Ureter (tissue), 1 donor: ENCODE measurements at places on chromosomes 5 and 9. TPM values are rescaled to one million over a fixed set of nuclear protein-coding genes. Genes with fewer than 3 reads are reported as not detected.

NUTM2F gene
- total RNA-seq = not detected

OTP gene
- total RNA-seq = not detected

DRD1 gene
- 2.9 TPM for total RNA-seq

DDX4 gene
- not detected for total RNA-seq

PRSS3 gene
- 6.5 TPM for total RNA-seq

IRX4 gene
- total RNA-seq = not detected

ACER2 gene
- 213 TPM for total RNA-seq

TBCA gene
- total RNA-seq = 133 TPM

TNFSF15 gene
- total RNA-seq = 16.2 TPM

CCDC192 gene
- total RNA-seq = 1.2 TPM

ZBTB5 gene
- 12.6 TPM for total RNA-seq

OR4F3 gene
- total RNA-seq = not detected

GOLM1 gene
- 54.5 TPM for total RNA-seq

RAPGEF1 gene
- total RNA-seq = 64.9 TPM

AGTPBP1 gene
- total RNA-seq = 18.1 TPM

DUSP1 gene
- 84.2 TPM for total RNA-seq

GLT6D1 gene
- not detected for total RNA-seq

EQTN gene
- total RNA-seq = 0.44 TPM

GMCL2 gene
- total RNA-seq = not detected

PDE6A gene
- not detected for total RNA-seq

SLC6A19 gene
- total RNA-seq = not detected

BHMT2 gene
- total RNA-seq = 18.3 TPM

PCDHB8 gene
- total RNA-seq = 1.7 TPM

FGF10 gene
- 12.8 TPM for total RNA-seq

LCNL1 gene
- total RNA-seq = 1.7 TPM

GPRIN1 gene
- 0.13 TPM for total RNA-seq

SLC6A3 gene
- total RNA-seq = 0.57 TPM

GCNT1 gene
- total RNA-seq = 9.9 TPM

SHLD3 gene
- 2.3 TPM for total RNA-seq

DMRT3 gene
- total RNA-seq = not detected

IFNB1 gene
- not detected for total RNA-seq

ESM1 gene
- total RNA-seq = not detected

PCDHA1 gene
- total RNA-seq = not detected

PAX5 gene
- total RNA-seq = not detected

SMIM23 gene
- not detected for total RNA-seq

SLC1A1 gene
- 5.0 TPM for total RNA-seq

NPM1 gene
- total RNA-seq = 877 TPM

QSOX2 gene
- total RNA-seq = 12.8 TPM

TMEM215 gene
- total RNA-seq = not detected

EIF4EBP3 gene
- total RNA-seq = 25.9 TPM

GRM6 gene
- not detected for total RNA-seq

EPB41L4A gene
- 36.5 TPM for total RNA-seq

BTNL3 gene
- not detected for total RNA-seq

OR13C4 gene
- total RNA-seq = not detected

SHB gene
- total RNA-seq = 33.0 TPM

HACD4 gene
- 4.1 TPM for total RNA-seq

STC2 gene
- total RNA-seq = 8.8 TPM

PALM2AKAP2 gene
- 7.8 TPM for total RNA-seq

CCL21 gene
- 55.1 TPM for total RNA-seq

DIPK1B gene
- 6.6 TPM for total RNA-seq

COL5A1 gene
- 64.7 TPM for total RNA-seq

PLPPR1 gene
- total RNA-seq = not detected

TICAM2 gene
- total RNA-seq = 2.8 TPM

STING1 gene
- 71.5 TPM for total RNA-seq

IL9 gene
- total RNA-seq = not detected
